Astrocyte (in vitro differentiated cells and primary cell): ENCODE measurements at places on chromosomes 2 and 18. TPM values are rescaled to one million over a fixed set of nuclear protein-coding genes. Genes with fewer than 3 reads are reported as not detected.

- H3K27me3 ChIP-seq: no peaks in the 10 kb centered on the region
- no peak overlapping the region for H3K4me3 ChIP-seq
- no peak for DNase-seq
- no peak overlapping the region for H3K27ac ChIP-seq
- no peaks in the 10 kb centered on the region for H3K4me1 ChIP-seq
These were observed 728.8 kb downstream of the CNTNAP5 start for GRCh38 chr2:124753842-124754241.

GRCh38 chr2:240624950-240625621 is at the start of gene GPR35:
TSS of gene GPR35 (plus strand) at chr2:240625480. CDS start at chr2:240629953, 4,473 bp downstream.
- H3K27ac ChIP-seq: no peak within 1 kb of the TSS
- DNase-seq: peak; percentile 56
- no peak within 1 kb of the TSS for H3K4me3 ChIP-seq

DNA sequence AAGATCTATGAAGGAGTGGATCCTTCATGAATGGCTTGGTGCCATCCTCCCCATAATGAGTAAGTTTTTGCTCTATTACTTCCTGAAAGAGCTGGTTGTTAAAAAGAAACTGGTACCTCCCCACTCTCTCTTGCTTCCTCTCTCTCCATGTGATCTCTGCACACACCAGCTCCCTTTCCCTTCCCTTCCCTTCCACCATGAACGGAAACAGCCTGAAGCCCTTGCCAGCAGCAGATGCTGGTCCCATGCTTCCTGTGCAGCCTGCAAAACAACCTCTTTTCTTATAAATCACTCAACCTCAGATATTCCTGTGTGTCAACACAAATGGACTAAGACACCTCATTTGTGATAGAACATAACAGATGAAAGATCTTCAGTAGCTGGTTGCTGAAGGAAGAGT is 303.5 kb upstream of the ACVR2A start:
- H3K4me3 ChIP-seq: no peak overlapping the region
- no peak overlapping the region for H3K27ac ChIP-seq
- H3K27me3 ChIP-seq: no peaks in the 10 kb centered on the region
- no peak for DNase-seq
- H3K36me3 ChIP-seq: no peaks in the 10 kb centered on the region
- no peaks in the 10 kb centered on the region for H3K4me1 ChIP-seq

- no peaks in the 10 kb centered on the region for H3K36me3 ChIP-seq
- no peak overlapping the region for H3K27ac ChIP-seq
- H3K4me3 ChIP-seq: no peak overlapping the region
- H3K27me3 ChIP-seq: no peaks in the 10 kb centered on the region
These were observed 48.8 kb upstream of the ZDBF2 start for GRCh38 chr2:206225435-206226232.

- DNase-seq: no peak
- no peak overlapping the region for H3K27ac ChIP-seq
- H3K36me3 ChIP-seq: no peaks in the 10 kb centered on the region
- H3K27me3 ChIP-seq: no peaks in the 10 kb centered on the region
- no peak overlapping the region for H3K4me3 ChIP-seq
- no peaks in the 10 kb centered on the region for H3K4me1 ChIP-seq
These were observed 179.1 kb downstream of the RDH14 start for GRCh38 chr2:18381386-18381785.

- no peak overlapping the region for H3K27ac ChIP-seq
- no peaks in the 10 kb centered on the region for H3K36me3 ChIP-seq
- no peak overlapping the region for H3K4me3 ChIP-seq
- no peak for DNase-seq
- H3K27me3 ChIP-seq: no peaks in the 10 kb centered on the region
These were observed 31.2 kb downstream of the FTCDNL1 start for GRCh38 chr2:199819746-199820145.

- H3K27me3 ChIP-seq: no peaks in the 10 kb centered on the region
- no peak overlapping the region for H3K4me3 ChIP-seq
- no peaks in the 10 kb centered on the region for H3K4me1 ChIP-seq
- no peak for DNase-seq
These were observed 23.5 kb downstream of the IGFBP5 start for GRCh38 chr2:216671791-216672343.

- H3K36me3 ChIP-seq: no peaks in the 10 kb centered on the region
- no peaks in the 10 kb centered on the region for H3K27me3 ChIP-seq
- H3K27ac ChIP-seq: no peak overlapping the region
- DNase-seq: no peak
These were observed 12.4 kb downstream of the IL37 start for GRCh38 chr2:112923237-112923966.

GRCh38 chr2:98921062-98921461 is 15.0 kb downstream of the CRACDL start:
- no peaks in the 10 kb centered on the region for H3K36me3 ChIP-seq
- no peak overlapping the region for H3K4me3 ChIP-seq
- H3K27me3 ChIP-seq: peaks cover 5% of the 10 kb centered on the region
- H3K27ac ChIP-seq: no peak overlapping the region

DNA sequence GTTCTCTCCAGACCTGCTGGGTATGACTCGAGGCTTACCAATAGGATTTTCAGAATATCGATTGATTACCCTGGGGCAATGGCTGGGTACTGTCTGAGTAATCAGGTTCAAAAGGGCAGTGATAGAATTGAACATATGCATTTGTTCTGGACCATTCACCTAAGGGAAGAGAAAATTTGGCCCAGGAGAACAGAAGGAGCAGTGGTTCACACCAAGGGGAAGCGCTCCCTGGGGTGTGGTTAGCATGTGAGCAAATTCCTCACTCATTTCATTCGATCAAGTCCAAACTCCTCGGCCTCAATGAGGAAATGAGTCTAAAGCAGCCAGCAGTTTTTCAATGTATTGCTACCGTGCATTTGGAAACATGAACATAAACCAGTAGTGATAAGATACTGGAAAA is 55.6 kb downstream of the CYP26B1 start:
- no peaks in the 10 kb centered on the region for H3K4me1 ChIP-seq
- H3K27ac ChIP-seq: no peak overlapping the region
- no peaks in the 10 kb centered on the region for H3K36me3 ChIP-seq
- no peak overlapping the region for H3K4me3 ChIP-seq

GRCh38 chr18:10454681-10455557 is 484 bp downstream of the APCDD1 start:
- H3K27ac ChIP-seq: no peak overlapping the region
- no peaks in the 10 kb centered on the region for H3K36me3 ChIP-seq
- peaks cover 27% of the 10 kb centered on the region for H3K27me3 ChIP-seq
- no peaks in the 10 kb centered on the region for H3K4me1 ChIP-seq
- no peak for DNase-seq

Gene LBH
- total RNA-seq: 51.7 and 63.7 TPM in 2 replicates

Gene FTCDNL1
- 0.45 and 0.48 TPM in 2 replicates for total RNA-seq

Gene KCNK3
- total RNA-seq: 1.9 and 2.3 TPM in 2 replicates

Gene RBKS
- total RNA-seq: 1.6 and 2.6 TPM in 2 replicates

Gene NETO1
- total RNA-seq: 18.4 and 19.8 TPM in 2 replicates

Gene RPRM
- total RNA-seq: 0.53 and 0.86 TPM in 2 replicates
